ENCODE measurements at places on chromosomes 12 and 14.
A peak's percentile ranks its signal among the peaks of the same experiment; 100 is the strongest.

DNA sequence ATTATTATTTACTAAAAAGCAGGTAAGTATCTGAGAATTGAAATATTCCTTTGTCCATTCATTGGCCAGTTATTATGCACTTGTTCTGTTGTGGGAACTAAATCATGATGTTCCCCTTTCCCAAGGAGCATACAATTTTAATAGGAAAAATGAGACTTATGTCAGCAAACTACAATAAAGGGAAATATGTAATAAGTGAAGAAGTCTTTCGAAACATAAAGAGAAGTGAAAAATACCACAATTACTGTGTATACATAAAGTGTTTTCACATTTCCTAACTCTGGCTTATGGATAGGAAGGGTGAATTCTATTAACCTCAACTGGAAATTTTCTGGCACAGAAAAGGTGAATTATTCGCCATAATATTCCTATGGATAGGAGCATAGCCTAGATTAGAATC lies 78.4 kb upstream of the DNM1L start:
- no peak for DNase-seq

DNA sequence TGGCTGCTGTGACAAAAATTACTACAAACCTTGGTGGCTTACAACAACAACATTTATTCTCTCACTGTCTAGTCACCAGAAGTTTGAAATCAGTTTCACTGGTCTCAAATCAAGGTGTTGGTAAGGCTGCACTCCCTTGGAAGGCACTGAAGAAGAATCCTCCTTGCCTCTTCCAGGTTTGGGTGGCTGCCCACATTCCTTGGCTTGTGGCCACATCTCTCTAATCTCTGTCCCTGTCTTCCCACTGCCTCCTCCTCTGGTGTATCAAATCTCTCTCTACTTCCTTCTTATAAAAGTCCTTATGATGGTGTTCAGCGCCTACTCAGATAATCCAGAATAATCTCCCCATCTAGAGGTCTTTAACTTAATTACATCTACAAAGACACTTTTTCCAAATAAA lies 31.0 kb downstream of the PLCZ1 start:
- DNase-seq: no peak

DNA sequence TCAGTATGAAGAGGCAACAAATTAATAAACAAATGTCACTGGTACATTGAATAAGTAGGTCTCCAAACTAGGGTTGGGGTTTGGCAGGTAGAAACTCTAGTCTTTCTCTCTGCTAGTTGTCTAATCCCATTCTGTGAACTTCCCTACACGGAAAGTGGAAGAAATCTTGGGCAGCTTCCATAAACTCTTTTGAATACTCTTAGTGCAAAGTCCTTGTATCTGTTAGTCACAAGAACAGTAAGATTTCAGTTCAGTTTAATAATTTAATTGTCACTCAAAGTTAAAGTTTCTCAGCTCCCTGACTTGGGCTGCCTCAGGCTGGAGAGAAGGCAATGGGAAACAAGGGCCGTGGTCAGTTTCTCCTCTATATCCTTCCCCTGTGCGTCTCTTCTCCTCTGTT lies 135.4 kb upstream of the MDM1 start:
- no peak for DNase-seq

DNA sequence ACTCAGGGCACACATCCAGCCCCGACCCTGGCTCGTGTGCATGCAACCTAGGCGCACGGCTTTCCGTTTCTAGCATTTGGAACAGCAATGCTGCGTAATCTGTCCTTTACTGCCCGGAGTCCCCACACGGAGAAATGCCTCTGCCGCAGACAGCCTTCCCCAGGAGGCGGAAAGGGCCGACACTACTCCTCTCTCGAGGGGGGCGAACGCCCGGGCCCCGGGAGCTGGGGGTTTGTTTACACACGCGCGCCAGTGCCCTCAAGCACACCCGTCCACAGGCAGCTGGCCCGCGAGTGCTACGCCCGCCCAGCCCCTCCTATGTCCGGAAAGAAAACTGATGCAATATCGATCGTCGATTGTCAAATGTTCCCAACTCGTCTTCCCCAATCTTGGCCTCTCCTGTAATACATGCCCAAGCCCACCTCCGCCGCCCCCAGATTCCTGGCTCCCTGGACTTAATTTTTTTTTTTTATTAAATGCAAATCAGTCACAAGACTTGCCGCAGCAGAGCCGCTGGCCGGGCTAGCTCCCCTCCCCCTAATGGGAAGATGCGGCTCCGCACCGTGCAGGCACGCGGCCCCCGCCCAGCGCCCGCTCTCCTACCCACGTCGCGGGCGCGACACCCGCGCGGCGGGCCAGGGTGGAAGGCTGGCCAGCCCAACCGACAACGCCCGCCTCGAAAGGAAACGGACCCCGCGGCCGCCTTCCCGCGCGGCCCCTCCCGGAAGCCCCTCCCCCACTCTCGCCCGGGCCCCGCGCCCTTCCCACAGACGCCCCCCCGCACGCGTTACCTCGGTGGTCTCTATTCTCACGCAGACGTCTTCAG lies 642 bp downstream of the SLC38A2 start:
- DNase-seq: peak; percentile 67

GRCh38 chr12:49264873-49265792 lies at the start of gene TUBA1C:
TUBA1C (plus strand) TSS chr12:49265082; CDS start chr12:49265182, 100 bp downstream.
- DNase-seq: peak; percentile 90

- no peak for DNase-seq
Measured at GRCh38 chr14:102452302-102452701, 57.3 kb downstream of the ANKRD9 start.

- no peak for DNase-seq
Measured at GRCh38 chr14:96934638-96935330, 137.6 kb downstream of the VRK1 start.

- DNase-seq: no peak
Measured at GRCh38 chr12:95262808-95263207, 45.2 kb downstream of the VEZT start.

GRCh38 chr12:112275207-112275606 lies 107.0 kb downstream of the HECTD4 start:
- DNase-seq: no peak
